CD4-positive, alpha-beta memory T cell (primary cell): ENCODE measurements at places on chromosomes 3 and 15. TPM values are rescaled to one million over a fixed set of nuclear protein-coding genes. Genes with fewer than 3 reads are reported as not detected.

- no peaks in the 10 kb centered on the region for H3K4me1 ChIP-seq
- no peaks in the 10 kb centered on the region for H3K36me3 ChIP-seq
- no peaks in the 10 kb centered on the region for H3K27me3 ChIP-seq
- H3K4me3 ChIP-seq: no peak overlapping the region
- no peak overlapping the region for H3K27ac ChIP-seq
Measured at GRCh38 chr3:9117220-9117619, 132.2 kb downstream of the SRGAP3 start.

- H3K4me3 ChIP-seq: no peak overlapping the region
- no peak overlapping the region for H3K27ac ChIP-seq
- DNase-seq: no peak
- no peaks in the 10 kb centered on the region for H3K27me3 ChIP-seq
Measured at GRCh38 chr3:46100812-46101211, 73.5 kb upstream of the XCR1 start.

DNA sequence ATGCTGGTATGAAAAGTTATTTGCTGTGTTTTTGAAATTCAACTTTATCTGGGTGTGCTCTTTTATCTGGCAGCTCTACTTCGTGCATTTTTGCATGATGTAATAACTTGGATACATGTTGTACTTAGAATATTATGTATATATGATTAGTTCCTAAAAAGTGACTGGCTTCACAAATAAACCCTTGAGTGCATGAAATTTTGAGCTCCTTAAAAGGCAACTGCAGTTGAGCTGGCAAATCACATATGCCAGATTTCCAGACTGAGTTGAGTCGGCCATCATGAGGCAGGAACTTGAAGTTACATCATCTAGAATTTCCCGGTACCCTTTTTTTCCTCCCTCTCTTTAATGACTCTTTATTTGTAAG lies 162.5 kb downstream of the FNDC3B start:
- H3K27me3 ChIP-seq: no peaks in the 10 kb centered on the region
- H3K36me3 ChIP-seq: no peaks in the 10 kb centered on the region
- no peaks in the 10 kb centered on the region for H3K4me1 ChIP-seq
- H3K4me3 ChIP-seq: no peak overlapping the region

- H3K27me3 ChIP-seq: no peaks in the 10 kb centered on the region
- DNase-seq: no peak
- H3K27ac ChIP-seq: no peak overlapping the region
- H3K4me3 ChIP-seq: no peak overlapping the region
- peaks cover 13% of the 10 kb centered on the region for H3K36me3 ChIP-seq
Measured at GRCh38 chr3:8937064-8938020, 25.9 kb downstream of the RAD18 start.

GRCh38 chr3:129315223-129315997 lies 36.7 kb downstream of the HMCES start:
- peak overlapping the region; percentile 69 for H3K4me3 ChIP-seq
- H3K4me1 ChIP-seq: peaks cover 37% of the 10 kb centered on the region
- H3K27me3 ChIP-seq: no peaks in the 10 kb centered on the region
- peak; percentile 35 for DNase-seq
- H3K27ac ChIP-seq: peak overlapping the region; percentile 57

DNA sequence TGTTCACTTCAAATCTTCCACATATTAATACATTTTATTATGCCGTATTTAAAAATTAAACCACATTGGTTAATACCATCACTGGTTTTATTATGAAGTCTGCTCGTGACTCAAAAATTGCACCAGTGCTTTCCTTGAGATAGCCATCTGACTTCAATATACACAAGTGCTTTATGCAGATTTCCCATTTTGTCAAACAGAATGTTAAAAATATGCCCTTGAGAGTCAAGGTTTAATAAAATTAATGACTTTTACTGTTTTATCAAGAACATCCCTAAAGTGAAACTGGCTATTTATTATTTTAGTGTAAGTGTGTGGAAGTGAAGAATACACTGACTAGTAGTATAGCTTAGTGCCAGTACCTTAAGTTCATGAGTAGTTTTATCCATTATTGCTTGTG lies 139.3 kb upstream of the SOX2 start:
- H3K27me3 ChIP-seq: no peaks in the 10 kb centered on the region
- H3K36me3 ChIP-seq: no peaks in the 10 kb centered on the region
- no peak overlapping the region for H3K4me3 ChIP-seq

GRCh38 chr15:95138604-95139270 lies 907.4 kb downstream of the MCTP2 start:
- H3K36me3 ChIP-seq: no peaks in the 10 kb centered on the region
- DNase-seq: no peak
- H3K27ac ChIP-seq: no peak overlapping the region
- H3K4me3 ChIP-seq: no peak overlapping the region
- no peaks in the 10 kb centered on the region for H3K27me3 ChIP-seq

DNA sequence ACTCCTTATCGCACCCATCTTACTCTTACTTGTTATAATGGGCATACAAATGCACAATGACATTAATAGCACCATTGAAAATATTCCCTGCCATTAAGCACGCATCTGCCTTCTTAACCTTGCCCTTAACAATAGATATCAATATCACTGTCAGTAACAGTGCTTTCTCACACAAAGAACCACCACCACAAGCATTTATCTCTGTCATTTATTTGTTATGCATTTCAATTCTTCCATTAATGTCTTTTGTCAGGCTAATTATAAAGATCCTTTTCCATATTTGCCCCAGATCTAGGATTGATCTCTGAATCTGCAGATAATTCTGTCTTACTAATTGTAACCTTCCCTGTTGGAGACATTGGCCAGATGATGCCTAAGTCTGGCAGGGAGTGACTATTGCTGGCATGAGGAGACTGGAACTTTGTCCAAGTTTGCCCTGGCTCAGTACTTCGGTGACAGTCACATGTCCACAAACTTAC lies 419.6 kb upstream of the TGFBR2 start:
- no peaks in the 10 kb centered on the region for H3K36me3 ChIP-seq
- no peak overlapping the region for H3K27ac ChIP-seq
- no peaks in the 10 kb centered on the region for H3K4me1 ChIP-seq

DNA sequence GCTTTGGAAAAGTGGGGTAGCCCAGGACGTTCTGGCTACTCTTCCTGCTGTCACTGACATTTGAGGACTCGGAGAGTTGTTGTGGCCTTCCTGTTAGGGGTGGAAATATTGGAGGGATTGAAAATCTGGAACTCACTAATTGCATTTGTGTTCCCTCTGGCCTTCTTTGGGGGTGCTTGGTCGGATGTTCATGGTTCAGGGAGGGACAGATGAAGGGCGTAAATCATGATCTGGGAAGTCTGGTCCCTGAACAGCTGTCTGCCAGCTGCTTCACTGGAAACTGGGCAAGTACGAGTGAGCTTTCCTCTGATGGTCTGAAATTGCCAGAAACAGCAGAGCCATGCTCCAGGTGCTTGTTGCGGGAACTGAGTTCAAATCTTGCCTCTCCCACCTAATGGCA lies 327.8 kb upstream of the C2CD4B start:
- no peak overlapping the region for H3K27ac ChIP-seq
- H3K4me3 ChIP-seq: no peak overlapping the region
- no peaks in the 10 kb centered on the region for H3K36me3 ChIP-seq
- no peaks in the 10 kb centered on the region for H3K27me3 ChIP-seq
- H3K4me1 ChIP-seq: no peaks in the 10 kb centered on the region

DNA sequence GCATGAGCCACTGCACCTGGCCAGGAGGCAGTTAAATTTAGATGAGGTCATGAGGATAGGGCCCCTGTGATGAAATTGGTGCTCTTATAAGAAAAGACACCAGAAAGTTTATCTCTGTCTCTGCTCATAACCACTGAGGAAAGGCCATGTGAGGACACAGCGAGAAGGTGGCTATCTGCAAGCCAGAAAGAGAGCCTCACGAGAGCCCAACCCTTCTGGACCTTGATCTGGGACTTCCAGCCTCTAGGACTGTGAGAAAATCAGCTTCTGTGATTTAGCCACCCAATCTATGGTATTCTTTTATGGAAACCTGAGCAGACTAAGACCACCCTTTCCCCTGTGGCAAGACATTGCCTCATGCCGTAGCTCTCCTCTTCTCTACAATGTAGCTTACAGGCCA lies 337.6 kb downstream of the THSD4 start:
- H3K4me3 ChIP-seq: no peak overlapping the region
- no peak overlapping the region for H3K27ac ChIP-seq
- no peaks in the 10 kb centered on the region for H3K4me1 ChIP-seq
- DNase-seq: no peak
- H3K27me3 ChIP-seq: no peaks in the 10 kb centered on the region
- no peaks in the 10 kb centered on the region for H3K36me3 ChIP-seq

DNA sequence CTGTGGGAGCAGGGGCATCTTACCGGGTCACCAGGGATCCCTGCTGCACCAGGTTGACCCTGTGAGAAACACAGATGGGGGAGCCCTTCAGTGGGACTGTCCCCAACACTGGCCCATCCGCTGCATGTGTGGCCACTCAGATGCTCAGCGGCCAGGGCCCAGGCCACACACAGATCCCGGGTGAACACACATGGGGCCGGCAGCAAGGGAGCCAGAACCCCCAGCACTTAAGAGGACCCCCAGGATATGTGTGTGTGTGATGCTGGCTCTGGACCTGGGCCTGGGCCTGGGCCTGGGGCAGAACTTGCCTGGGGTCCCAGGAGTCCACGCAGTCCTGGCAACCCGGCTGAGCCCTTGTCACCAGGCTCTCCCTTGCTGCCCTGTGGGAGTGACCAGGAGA lies 4.9 kb upstream of the UCN2 start:
- no peaks in the 10 kb centered on the region for H3K36me3 ChIP-seq
- H3K4me3 ChIP-seq: no peak overlapping the region
- no peaks in the 10 kb centered on the region for H3K4me1 ChIP-seq
- no peak overlapping the region for H3K27ac ChIP-seq
- H3K27me3 ChIP-seq: no peaks in the 10 kb centered on the region
- DNase-seq: no peak

DNA sequence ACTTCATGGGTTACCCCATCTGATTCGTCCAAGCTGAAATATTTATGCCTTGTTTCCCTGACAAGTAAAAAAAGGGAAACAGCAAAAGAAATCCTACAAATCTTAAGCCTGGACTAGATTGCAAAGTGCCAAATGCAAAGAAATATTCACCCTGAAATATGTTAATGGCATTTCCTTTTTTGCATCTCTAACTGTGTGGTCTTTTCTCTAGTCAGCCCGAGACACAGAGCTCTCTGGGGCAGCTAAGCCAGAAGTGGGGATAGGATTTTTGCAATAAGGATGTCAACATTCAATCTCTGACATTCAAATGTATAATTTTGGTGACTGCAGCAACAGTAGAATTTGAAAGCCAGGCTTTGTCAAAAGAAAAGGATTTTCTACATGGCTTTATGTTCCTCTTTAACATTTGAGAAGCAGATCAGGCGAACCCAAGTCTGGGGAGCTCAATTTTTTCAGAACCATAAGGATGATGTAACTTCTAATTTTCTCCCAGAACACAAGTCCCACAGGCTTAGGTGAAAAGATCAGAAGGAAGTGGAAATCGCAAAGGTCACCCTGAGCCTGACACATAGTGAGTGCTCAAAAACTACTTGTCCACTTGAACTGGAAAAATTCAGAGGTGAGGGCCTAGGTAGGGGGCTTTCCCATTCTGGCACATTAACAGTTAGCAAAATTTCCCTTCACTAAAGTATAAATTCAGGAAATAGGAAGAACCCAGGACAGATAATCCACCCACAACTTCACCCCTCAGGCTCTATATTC lies 28.2 kb upstream of the KCNMB3 start:
- H3K36me3 ChIP-seq: no peaks in the 10 kb centered on the region
- H3K4me1 ChIP-seq: no peaks in the 10 kb centered on the region
- no peak overlapping the region for H3K4me3 ChIP-seq
- DNase-seq: no peak
- no peak overlapping the region for H3K27ac ChIP-seq

- H3K36me3 ChIP-seq: no peaks in the 10 kb centered on the region
- H3K4me3 ChIP-seq: no peak overlapping the region
Measured at GRCh38 chr3:170752571-170753155, 117.3 kb downstream of the RPL22L1 start.

GRCh38 chr3:126309165-126309564 lies 48.0 kb downstream of the KLF15 start:
- no peaks in the 10 kb centered on the region for H3K36me3 ChIP-seq
- H3K27me3 ChIP-seq: no peaks in the 10 kb centered on the region
- H3K4me3 ChIP-seq: no peak overlapping the region
- no peak overlapping the region for H3K27ac ChIP-seq
- no peak for DNase-seq

- DNase-seq: no peak
- H3K36me3 ChIP-seq: no peaks in the 10 kb centered on the region
- no peak overlapping the region for H3K27ac ChIP-seq
Measured at GRCh38 chr3:35638980-35639253, 408 bp upstream of the ARPP21 start.

- H3K4me3 ChIP-seq: no peak overlapping the region
- no peaks in the 10 kb centered on the region for H3K36me3 ChIP-seq
- no peak overlapping the region for H3K27ac ChIP-seq
- H3K4me1 ChIP-seq: peaks cover 32% of the 10 kb centered on the region
- no peaks in the 10 kb centered on the region for H3K27me3 ChIP-seq
Measured at GRCh38 chr3:72260588-72260910, 475.6 kb upstream of the PROK2 start.

PPM1L gene
- total RNA-seq: 5.1 TPM

XIRP1 gene
- total RNA-seq: not detected

NLGN1 gene
- total RNA-seq: not detected

DAZL gene
- total RNA-seq: not detected

POPDC2 gene
- total RNA-seq: 7.4 TPM

PTX3 gene
- 0.22 TPM for total RNA-seq

CFAP100 gene
- not detected for total RNA-seq

SKOR1 gene
- 0.38 TPM for total RNA-seq

STRA6 gene
- total RNA-seq: not detected

RAB43 gene
- 68.4 TPM for total RNA-seq
